ENCODE measurements at places on chromosomes 2 and 18.
A peak's percentile ranks its signal among the peaks of the same experiment; 100 is the strongest.

DNA sequence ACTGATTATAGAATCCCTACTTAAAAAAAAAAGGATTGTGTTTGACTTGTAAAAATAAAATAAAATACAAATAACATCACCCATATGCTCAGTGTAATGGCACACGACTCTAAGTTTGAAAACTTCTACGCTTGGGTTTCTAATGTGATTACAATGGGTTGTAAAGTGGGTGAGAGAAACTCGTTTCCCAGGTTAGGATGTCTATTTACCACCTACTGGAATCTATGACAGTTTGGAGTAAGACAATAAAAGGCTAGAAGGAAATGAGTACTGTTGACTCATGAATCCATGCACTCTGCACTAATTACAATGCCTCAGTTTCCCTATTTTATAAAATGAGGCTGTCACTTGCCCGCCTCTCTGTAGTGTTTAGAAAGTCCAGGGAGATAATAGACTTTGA is 204.2 kb upstream of the FBXO11 start:
- DNase-seq, result no peak

DNA sequence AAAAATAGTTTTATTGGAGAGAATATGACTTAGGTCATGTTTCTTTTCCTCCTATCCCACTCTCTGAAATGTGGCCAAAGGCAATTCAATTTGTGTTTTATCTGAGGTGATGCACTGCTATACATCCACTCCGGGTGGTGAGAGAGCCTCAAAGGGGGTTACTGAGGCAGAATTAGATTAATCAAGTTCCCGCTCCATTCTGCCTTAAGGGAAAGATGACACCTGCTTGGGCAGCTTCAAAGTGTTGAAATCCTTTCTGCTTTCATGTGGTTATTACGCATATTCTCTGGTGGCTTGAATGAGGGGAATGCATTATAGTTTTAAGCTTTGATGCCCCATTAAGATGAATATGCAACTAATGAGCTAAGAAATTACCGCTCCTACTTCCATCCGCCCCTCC is 213.0 kb upstream of the TMEFF2 start:
- DNase-seq, result no peak

- no peak for DNase-seq
Measured at GRCh38 chr2:230878599-230879188, 14.0 kb downstream of the ITM2C start.

GRCh38 chr2:98702127-98702802 is 28.7 kb downstream of the MGAT4A start:
- no peak for DNase-seq

- no peak for DNase-seq
Measured at GRCh38 chr18:2887470-2887869, 40.7 kb downstream of the EMILIN2 start.

DNA sequence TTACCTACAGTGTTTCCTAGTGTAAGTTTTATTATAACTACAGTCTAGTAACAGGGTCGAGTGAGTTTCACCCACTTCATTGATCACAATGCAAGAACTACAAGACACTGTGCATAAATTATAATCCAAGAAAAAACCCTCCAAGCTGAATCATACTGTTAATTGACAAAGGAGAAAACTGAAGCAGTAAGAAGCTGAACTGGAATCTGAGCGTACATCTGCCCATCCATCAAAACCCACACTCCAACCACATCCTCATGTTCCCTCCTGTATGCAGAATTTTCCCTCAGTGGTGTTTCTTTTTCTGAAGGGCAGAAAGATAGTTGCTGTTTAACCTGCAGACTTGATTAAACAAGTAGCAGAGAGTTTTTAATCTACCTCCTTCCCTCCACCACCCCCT is 49.5 kb upstream of the KIDINS220 start:
- DNase-seq, result no peak

- no peak for DNase-seq
Measured at GRCh38 chr2:226977775-226978190, 141.9 kb downstream of the RHBDD1 start.

GRCh38 chr18:47754311-47755101 is 176.0 kb downstream of the SMAD2 start:
- peak; percentile 64 for DNase-seq

All from activated CD4-positive, alpha-beta T cell treated with anti-CD3 and anti-CD28 coated beads, Interleukin-10, Interleukin-2, amounts not matched to agents 100 ng/mL and 50 ng/mL, durations not matched to agents 16 hours and 8 hours (primary cell).